ENCODE measurements at places on chromosomes 3 and 15.

DNA sequence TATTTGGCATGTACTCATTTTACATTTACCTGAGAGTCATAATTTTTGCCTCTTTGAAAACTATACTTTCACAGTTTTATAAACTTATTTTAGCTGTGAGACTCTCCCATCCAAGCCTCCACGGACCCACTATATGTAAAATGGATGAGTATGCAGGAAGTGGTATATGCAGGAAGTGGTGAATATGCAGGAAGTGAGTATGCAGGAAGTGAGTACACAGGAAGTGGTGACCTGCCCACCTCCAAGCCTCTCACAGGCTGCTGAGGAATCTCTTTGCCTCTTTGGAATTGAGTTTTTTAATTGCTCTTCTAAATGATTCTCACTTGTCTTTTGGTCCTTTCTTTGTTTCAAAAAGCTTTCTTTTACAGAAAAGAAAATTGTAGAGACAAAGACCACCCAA lies 85.2 kb downstream of the KBTBD8 start:
- ATAC-seq: peak; percentile 100

- ATAC-seq: no peak
Measured at GRCh38 chr3:146334151-146334550, 83.2 kb upstream of the PLSCR4 start.

DNA sequence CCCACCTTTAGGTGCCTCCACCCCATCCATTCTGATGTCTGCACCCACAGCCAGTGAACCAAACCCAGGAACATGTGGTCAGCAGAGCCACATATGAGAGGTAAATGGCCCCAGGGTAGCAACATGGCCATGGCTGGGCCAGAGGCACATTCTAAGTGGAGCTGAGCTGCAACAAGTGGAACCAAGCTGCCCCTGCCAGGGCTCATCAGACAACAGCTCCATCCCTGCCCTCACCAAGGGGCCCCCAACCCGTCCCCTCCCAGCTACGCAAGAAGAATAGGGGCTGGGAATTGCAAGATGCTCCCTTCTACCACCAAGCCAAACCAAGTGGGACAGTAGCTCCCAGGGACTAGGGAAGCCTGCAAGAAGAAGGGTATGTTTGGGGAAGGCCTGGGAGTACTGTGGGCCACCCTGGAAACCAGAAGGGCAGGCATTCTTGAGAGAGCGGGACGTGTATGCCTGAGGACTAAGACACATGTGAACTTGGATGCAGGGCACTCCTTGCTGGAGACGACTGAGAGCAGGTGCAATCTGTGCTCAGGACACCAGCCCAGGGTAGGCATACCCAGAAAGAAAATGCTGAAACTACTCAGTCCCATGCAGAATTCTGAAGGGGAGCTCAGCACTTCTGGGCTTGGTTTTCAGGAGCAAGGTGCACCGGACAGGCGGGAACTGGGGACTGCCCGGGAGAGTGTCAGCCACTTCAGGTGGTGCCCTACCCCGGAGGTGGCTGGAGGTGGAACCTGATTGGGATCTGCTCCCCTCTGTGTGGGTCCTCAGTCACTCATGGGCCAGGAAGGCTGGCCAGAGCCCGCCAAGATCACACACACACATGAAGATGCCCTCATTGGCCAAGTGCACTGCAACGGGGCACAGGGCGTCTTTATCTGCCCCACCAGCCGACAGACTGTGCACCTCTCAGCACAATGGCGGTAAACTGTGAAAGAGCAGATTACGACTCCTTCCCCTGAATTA lies 9.5 kb downstream of the MYL3 start:
- ATAC-seq: no peak

- ATAC-seq: no peak
Measured at GRCh38 chr15:33515121-33515520, 204.4 kb downstream of the RYR3 start.

DNA sequence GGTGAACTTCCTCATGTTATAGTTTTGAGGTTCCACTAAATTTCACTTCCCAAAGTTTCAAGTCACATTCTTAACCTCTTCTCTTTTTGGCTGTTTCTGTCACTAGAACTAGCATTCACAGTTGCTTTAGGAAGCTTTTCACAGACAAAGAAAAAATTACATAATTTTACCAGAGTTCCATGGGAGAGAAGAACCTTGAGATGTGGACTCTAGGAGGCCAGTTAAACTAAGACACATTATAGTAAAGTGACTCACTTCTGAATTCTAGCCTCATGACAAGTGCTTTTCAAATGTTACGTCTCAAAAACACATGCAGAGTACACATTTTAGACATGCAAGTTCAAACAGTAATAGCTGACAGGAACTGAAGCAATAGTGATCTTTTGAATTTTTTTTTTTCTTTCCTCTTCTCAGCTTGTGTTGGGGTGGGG lies 39.9 kb upstream of the LRTM1 start:
- ATAC-seq: no peak

GRCh38 chr15:42042602-42043400 lies 22.0 kb upstream of the PLA2G4E start:
- ATAC-seq: peak; percentile 88

- ATAC-seq: peak; percentile 32
Measured at GRCh38 chr15:42171122-42171521, 14.7 kb upstream of the PLA2G4F start.

DNA sequence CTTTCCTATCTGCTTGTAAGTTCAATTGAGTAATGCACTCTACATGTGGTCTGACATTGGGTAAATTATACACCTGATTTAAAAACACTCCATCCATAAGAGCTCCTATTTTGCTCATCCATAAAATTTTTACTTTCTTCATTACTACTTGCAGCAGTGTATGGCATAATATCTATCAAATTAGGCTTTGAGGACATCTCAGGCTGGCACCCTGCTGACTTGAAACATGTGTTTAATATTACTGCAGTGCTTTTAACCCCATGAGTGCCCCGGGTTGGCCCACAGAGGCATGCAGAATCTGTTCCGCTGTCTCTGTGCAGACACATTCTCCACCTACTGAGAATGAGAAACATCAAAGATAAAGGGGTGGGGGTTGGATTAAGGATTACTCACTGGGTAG lies 249.9 kb upstream of the DNAJC19 start:
- ATAC-seq: no peak

DNA sequence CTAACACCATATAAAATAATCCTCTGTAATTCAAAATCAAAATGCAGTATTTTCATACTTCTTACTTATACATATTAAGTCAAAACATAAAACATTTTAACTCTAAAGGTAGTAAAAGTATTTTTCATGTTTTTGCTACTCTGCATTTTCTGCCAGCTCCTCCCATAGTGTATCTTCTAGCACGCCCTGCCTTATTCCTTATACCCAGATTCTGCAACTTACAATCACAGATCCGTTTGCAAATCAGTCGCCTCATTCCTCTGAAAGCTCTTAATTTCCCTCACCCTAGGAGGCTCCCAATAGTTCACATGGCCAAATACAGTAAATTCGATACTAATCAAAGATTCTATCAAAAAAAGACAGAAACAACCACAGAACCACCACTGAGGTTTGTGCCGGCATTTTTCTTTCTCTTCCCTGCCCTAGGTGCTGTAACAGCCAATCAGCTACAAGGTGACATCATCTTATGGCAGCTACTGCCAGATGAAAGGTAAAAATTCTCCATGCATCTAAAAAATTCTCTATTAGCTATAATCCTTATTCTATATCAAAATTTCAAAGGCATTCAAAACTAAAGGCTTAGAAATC lies 72.9 kb downstream of the CLASP2 start:
- ATAC-seq: peak; percentile 85
